ENCODE measurements at places on chromosomes 13 and 19.

GRCh38 chr13:55705526-55705925, 1435.2 kb upstream of the PRR20A start:
- no peak for DNase-seq

GRCh38 chr19:45283443-45284033, 32.5 kb downstream of the MARK4 start:
- no peak for DNase-seq

- DNase-seq = no peak
Measured at GRCh38 chr13:27728271-27728670, 64.0 kb upstream of the GSX1 start.

- no peak for DNase-seq
Measured at GRCh38 chr13:33994198-33994597, 176.2 kb downstream of the RFC3 start.

GRCh38 chr19:4054441-4055208, 12.1 kb downstream of the ZBTB7A start:
- DNase-seq = no peak

- DNase-seq = no peak
Measured at GRCh38 chr19:39677961-39678889, 22.5 kb downstream of the LGALS16 start.

DNA sequence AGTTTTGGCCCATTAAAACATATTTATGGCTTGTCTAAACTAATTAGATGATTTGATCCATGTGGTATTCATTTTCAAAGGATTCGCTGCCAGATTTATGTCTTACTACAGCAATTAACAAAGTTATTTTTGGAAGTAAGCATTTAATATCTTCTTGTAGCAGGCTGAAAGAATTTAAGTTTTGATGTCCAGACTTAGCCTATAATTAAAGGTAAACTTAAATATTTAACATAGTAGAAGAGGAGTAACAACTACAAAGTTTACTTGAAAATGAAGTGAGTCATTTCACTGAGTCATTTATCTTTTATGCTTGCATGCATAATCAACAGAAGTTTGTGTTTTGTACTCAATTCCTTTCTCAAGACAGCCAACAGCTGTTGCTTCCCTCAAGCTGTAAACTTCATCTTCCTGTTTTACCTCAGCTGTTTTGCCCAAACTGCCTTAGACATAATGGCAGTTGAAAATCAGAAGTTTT, 58.1 kb downstream of the EDNRB start:
- DNase-seq = no peak

- peak; percentile 55 for DNase-seq
Measured at GRCh38 chr13:31046711-31047279, 114.3 kb downstream of the TEX26 start.

DNA sequence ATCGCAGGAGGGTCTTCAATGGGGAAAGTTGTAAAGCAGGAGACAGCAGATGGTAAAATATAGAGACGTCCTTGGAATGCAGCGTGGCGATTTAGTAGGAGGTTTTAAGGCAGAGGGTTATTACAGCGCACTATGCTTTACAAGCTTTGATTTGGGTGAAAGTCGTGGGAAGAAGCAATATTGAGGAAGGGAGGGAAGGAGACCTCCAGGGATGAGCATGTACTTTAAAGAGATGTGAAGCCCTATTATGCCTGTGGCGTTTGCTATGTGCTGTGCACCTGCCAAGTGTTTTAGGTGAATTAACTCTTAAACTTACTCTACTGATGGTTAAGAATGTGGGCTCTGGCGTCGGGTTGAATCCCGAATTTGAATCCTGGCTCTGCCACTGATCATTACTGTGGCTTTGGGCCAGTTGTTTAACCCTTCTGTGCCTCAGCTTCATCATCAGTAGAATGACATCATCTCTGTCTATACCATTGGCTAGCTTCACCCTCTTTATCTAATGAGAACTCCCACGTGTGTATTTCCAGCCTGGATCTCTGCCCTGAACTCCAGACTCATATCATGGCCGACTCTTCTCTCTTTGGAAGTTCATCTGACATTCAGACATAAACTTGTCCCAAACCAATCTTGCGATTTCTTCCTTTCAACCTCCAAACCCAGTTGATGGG, 583 bp downstream of the CCDC61 start:
- no peak for DNase-seq

- no peak for DNase-seq
Measured at GRCh38 chr13:24505256-24505655, 7.3 kb downstream of the PARP4 start.

DNA sequence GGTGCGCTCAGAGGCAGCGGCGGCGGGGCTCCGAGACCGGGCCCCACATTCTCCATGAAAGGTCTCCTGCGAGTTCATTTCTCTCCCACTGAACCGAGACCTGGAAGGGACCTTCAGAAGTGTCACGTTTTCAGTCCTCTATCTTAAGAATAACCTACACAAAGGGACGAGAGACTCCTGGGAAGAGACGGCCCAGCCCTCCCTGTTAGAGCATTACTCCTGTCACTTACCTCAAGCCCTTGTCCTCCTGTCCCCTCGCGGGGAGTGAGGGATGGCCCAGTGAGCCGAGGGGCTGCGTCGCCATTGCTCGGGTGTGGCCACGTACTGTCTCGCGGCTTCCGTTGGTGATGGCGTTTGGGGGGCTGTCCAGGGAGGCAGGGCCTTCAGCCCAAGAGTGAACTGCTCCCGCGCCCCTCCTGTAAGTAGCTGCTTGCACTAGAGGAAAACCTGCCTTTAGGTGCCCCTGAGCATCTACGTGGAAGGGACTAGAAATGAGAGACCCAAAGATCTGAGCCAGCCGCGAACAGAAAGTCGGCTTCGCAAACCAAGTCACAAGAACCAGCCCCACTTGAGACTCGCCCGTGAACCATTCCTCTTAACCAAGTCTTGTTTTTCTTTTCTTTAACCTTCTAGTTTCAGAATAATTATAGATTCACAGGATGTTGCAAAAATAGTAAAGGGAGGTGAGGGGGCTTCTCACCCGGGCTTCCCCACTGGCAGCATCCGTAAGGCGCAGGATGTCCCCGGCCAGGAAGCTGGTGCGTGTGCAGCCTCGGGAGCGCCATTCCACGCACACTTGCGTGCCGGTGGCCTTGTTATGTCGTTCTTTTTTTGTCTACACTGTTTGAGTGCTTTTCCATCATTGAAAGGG, 21.1 kb upstream of the NDUFS7 start:
- DNase-seq = no peak

GRCh38 chr19:58261968-58262921, 16.5 kb upstream of the ZNF8 start:
- DNase-seq = no peak

- no peak for DNase-seq
Measured at GRCh38 chr13:39410096-39410901, 192.7 kb downstream of the LHFPL6 start.

- DNase-seq = peak; percentile 98
Measured at GRCh38 chr19:48492925-48493717, 18.5 kb downstream of the LMTK3 start.

- no peak for DNase-seq
Measured at GRCh38 chr13:27808851-27809550, 16.7 kb downstream of the GSX1 start.

DNA sequence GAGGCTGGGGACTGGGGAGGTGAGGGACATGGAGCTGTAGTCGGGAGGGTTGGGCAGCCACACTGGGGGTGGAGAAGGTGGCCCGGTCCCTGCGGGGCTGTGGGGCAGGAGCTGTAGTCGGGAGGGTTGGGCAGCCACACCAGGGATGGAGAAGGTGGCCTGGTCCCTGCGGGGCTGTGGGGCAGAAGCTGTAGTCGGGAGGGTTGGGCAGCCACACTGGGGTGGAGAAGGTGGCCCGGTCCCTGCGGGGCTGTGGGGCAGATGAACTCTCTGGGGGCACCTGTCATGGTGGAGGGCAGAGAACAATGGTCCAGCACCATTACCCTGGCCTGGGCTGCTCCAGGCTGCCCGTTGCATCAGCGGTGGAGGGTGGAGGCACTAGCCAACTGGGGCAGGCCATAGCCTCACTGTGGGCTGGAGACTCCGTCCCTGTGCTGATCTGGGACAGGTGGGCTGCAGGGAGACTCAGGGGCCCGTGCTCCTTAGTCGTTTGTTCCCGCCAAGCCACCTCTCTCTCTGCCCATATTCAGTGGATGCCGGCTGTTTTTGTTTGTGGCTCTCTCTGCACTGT, 51.4 kb downstream of the ATP11A start:
- DNase-seq = no peak

DNA sequence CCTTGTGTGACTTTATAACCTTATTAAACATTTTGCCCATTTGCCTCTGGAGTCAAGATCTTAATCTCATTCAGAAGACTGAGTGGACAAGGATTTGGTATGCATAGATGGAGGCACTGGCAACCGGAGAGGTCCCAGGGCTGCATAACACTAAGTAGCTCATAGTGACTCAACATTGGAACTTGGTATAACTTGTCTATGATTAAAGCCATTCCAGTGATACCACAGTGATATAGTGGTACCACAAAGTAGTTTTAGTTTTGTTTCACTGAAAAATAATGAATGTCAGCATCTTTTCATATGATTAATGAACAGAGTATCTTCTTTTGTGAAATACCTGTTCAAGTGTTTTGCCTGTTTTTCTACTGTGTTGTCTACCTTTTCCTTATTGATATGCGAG, 26.4 kb downstream of the CDK8 start:
- DNase-seq = no peak

GRCh38 chr13:73340069-73340468, 281.3 kb downstream of the KLF5 start:
- no peak for DNase-seq

GRCh38 chr19:57075125-57075524, 44.7 kb upstream of the USP29 start:
- DNase-seq = no peak

DNA sequence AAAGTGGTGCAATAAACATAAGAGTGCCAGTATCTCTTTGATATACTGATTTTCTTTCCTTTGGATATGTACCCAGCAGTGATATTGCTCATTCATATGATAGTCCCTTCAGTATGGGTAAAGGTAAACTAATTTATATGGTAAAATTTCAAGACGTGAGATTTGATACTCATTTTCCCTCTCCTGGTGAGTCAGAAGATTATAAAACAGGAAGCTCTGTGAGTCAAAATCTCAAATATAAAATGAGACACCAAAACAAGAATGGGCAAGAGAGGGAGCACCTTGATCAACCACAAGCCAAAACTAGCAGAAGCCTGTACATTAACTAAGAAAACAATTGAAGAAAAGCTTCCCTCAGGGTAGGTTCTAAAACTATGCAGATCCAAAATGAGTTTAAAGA, 216.3 kb downstream of the SLITRK6 start:
- no peak for DNase-seq

DNA sequence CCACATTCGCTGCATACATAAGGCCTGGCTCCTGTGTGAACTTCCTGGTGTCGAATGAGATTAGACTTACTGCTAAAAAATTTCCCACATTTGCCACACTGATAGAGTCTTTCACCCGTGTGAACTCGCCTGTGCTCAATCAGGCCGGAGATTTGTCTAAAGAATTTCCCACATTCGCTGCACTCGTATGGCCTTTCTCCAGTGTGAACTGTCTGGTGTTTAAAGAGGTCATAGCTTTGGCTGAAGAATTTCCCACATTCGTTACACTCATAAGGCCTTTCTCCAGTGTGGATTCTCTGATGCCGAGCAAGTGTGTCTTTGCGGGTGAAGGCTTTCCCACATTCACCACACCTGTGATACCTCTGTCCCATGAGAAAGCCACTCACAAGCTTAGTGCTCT, 6.5 kb downstream of the ZNF671 start:
- no peak for DNase-seq

- DNase-seq = peak; percentile 14
Measured at GRCh38 chr19:54434873-54435214, 14.2 kb upstream of the LENG8 start.

- DNase-seq = no peak
Measured at GRCh38 chr13:33911521-33911920, 93.6 kb downstream of the RFC3 start.

- no peak for DNase-seq
Measured at GRCh38 chr13:99347335-99347878, 40.2 kb upstream of the GPR183 start.

GRCh38 chr19:44660081-44660480, 11.2 kb upstream of the CEACAM19 start:
- DNase-seq = no peak

- no peak for DNase-seq
Measured at GRCh38 chr13:31159306-31159705, 2.4 kb downstream of the HSPH1 start.

DNA sequence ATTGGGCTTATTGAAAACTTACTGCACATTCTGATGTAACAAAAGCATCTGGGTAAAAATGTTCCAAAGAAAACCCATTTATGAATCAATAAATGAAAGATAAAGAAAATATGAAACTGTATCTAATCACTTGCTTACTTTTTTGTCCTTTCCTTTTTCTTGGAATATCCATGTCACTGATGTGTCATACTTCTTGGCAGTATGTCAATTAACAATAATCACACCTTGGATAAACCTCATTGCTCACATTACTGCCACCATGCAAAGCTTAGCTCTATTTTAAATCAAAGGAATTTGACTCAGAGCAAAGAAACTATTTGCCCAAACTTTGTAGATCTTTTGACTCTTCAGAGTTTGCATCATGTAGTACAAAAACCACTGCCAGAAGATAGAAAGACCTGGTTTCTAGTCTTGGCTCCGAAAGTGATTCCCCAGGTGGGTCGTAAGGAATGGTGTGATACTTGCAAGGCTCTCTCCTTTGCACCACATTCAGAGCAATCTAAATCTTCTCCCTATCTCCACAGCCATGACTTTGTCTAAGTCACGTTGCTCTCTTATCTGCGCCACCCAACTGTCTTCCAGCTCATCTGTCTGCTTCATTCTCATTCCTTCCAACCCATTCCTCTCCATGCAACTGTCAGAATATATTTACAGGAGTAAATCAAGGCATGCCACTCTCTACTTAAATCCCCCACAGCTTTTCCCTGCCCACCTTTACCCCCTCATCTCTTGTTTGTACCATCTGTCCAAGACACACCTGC, 311.9 kb downstream of the COG6 start:
- DNase-seq = no peak

GRCh38 chr13:46963904-46964303, 67.1 kb upstream of the HTR2A start:
- DNase-seq = no peak

DNA sequence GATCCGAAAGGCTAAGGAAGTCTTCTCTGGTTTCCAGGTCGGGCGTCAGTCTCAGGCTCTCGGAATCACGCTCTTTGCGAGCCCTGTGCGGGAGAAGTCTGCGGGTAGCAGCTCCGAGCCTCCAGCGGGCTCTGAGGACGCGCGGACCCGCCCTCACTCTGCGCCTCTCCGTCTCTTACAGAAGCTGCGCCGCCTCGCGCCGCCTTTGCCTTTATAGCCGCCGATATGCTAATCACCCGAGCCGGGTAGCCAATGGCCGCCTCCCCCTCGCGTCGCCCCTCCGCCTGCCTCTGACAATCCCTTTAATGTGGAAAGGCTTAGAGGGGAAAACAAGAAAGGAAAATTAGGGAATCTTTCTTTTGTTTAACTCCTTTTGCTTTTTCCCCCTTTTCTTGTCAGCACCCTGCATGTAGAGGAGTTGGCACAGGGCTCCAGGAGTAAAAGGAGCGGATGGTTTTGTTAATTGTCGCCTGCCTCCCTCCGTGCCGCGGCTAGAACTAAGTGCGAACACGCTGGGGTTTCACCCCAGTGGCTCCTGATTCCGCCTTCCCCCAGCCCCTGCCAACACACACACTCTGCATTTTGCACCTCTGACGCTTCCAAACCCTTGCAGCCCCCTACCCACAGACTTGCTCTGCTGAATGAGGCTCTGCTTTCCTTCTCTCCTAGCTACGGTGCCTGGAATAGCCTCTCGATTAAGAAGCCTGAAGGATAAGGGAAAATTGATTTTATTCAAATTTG, at the start of gene PCDH8:
Gene PCDH8 (minus strand): TSS at position 186 of the 741 bp plus-strand sequence. CDS start 204 bp downstream, outside the sequence.
- DNase-seq = peak; percentile 94
